ENCODE measurements at places on chromosomes 13 and 19.

DNA sequence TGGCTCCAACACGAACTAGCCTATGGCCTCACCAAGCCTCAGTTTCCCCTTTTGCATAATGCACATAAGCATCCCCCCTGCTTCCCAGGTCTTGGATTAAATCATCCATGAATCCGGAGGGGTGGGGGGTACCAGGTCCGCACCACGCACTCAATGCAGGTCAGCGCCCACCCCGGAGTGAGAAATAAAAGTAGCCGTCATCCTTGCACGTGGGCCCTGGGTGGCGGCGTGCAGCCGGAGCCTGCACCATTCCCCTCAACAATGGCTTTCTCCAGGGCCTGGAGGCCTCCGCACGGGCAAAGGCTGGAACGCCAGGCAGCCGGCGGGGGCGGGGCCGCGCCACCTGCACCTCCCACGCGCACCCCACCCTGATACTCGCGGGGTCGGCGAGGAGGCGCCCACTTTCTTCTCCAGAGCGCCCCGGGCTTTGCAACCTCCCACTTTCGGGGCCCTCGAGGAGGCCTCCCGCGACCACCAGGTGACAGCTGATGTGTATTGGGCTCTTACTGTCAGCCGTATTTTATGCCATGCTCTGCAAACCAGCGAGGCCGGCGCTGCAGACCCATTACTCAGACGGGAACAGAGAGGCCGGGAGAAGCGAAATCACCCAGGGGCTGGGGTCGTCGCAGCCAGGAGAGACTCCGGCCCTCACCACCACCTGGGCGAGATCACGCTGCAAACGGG is 767 bp upstream of the GADD45B start:
- peak; percentile 41 for DNase-seq

GRCh38 chr13:48539550-48539949 is 6.7 kb upstream of the RCBTB2 start:
- DNase-seq: no peak

GRCh38 chr13:50389726-50390125 is 374.5 kb downstream of the KCNRG start:
- no peak for DNase-seq

DNA sequence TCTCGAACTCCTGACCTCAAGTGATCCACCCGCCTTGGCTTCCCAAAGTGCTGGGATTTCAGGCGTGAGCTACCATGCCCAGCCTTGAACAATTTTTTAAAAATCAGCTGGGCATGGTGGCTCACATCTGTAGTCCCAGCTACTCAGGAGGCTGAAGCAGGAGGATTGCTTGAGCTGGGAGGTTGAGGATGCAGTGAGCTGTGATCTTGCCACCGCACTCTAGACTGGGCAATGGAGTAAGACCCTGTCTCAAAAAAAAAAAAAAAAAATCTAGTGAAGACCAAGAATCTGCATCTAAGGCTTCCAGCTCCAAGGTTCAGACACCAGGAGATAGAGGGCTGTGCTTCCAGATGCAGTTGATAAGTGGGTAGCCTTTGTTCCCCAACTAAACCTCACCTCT is 17.1 kb downstream of the DNASE2 start:
- no peak for DNase-seq
